ENCODE measurements at places on chromosomes 6 and 20.

DNA sequence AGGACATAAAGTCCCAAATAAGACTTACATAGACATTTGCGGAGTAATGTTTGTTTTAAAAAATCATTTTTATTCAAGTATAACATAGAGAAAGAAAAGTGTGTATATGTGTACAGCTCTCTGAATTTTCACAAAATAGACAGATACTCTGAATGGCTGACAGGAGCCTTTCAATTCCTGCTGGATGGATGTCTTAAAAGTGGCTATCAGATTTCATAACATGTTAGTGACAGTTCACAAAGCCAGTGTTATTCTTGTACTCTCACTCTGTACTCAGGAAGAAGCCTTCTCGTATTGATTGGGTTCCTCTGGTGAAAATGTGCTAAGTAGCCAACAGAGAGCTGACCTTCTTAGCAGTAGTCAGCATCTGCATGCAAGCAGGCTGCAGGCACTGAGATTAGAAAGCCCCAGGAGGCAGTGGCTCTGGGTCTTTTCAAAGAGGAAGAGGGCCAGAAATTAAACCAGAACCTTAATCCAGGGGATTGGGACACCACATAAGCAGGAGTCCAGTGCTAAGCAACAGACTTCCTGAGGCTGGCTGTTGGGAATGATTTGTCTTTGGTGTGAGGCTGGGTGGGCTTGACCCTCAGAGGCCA is 19.7 kb downstream of the SLC17A4 start:
- no peak for DNase-seq

DNA sequence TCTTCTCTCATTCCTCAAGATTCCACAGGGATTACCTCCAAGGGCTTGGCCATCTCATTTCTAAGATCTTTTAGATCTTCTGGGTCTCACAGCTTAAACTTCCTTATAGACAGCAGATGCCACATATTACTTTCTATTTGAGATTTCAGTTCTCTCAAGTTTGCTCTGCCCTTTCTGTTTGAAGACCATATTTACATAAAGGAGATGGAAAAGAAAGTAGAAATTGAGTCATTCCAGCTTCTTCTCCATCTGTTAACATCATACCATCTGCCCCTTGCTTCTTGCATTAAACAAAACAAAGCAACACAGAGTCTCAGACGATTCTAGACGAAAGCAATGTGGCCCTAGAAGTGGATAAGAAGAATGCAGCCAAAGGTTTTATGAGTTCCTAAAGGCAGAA is 203.4 kb downstream of the TTLL2 start:
- DNase-seq: no peak

- no peak for DNase-seq
Observed at GRCh38 chr20:32577657-32578056, 7.5 kb downstream of the NOL4L start.

- no peak for DNase-seq
Observed at GRCh38 chr6:75693534-75693933, 55.5 kb upstream of the MYO6 start.

- no peak for DNase-seq
Observed at GRCh38 chr6:161227004-161227960, 46.6 kb downstream of the AGPAT4 start.

DNA sequence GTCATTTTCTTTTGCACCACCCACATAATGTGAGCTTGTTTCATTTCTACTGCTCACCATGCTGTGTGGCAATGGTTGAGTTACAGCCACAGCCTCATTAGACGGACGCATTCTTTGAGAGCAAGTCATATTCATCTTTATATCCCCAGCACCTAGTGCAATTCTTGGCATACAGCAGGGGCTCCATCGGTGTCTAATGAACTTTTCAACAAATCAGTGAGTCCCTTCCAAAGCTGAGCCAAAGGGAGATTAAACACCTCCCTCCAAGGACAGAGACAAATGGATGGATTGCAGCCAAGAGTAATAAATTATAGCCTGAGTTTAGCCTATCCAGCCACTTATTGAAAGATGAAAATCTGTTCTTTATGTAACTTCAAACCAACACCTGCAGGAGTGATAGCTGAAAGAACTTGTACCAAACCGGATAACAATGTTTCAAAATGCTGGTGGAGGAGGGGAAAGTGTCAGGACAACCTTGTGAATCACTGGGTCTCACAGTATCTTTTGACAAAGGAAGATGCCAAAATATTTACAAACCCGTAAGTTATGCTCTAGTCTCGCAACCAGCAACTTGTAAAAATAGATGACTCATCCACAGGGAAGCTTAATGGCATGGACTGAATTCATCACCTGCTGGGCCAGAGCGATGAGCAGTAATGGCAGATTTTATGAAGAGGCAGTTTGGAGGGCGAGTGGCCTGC is 139.0 kb downstream of the PXDC1 start:
- DNase-seq: no peak

- DNase-seq: no peak
Observed at GRCh38 chr6:51283723-51284355, 465.2 kb downstream of the TFAP2B start.

GRCh38 chr6:137217801-137218472 is 1.2 kb downstream of the IFNGR1 start:
- DNase-seq: no peak

DNA sequence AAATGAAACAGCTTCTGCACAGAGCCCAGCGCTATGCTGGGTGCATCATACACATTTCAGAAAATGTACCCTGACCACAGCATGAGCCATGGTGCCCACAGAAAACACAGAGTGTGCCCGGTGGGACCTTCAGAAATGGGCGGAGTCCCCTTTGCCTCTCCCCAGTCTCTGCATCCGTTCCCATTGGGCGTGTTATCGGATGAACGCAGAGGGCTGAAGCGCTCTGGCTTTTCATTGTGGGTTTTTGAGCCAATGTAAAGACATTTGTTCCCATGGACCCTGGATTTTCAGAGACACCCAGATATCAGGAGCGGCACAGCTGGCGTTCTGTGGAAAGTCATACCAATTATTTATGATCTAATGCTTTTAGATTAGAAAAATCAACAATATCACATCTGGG is 99.8 kb downstream of the DACT2 start:
- DNase-seq: no peak

- no peak for DNase-seq
Observed at GRCh38 chr20:46351357-46352058, 43.2 kb upstream of the CDH22 start.

- DNase-seq: no peak
Observed at GRCh38 chr6:83042467-83043053, 23.1 kb downstream of the UBE3D start.

DNA sequence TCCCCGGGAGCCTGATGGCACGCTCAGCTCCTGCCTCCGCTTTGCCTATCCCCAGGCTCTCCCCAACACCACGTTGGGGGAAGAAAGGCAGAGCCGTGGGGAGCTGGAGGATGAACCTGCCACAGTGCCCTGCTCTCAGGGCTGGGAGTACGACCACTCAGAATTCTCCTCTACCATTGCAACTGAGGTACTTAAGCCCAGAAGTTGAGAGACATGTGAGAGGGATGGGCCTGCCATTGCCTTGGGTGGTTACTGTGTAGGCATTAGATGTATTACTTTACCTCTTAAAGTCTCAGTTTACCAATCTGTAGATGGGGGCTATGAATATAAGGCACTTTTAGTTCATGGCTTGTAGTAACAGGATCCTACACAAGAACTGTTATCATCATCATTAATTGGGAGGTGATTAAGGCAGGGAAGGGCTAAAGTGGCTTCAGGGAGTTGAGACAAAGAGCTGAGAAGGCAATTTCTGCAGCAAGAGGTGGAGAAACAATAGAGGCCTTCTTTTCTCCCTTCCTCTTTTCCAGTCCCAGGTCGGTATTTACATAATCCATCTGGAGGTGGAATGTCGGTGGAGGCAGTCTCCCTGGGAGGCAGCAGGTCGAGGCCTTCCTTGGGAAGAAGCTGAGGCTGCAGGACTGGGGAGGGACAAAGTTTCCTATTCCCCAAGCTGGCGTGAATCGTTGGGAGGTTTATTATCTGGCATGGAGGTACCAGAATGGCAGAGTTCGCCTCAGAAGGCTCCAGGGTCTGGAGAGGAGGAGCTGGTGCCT is 691 bp downstream of the SLC22A7 start:
- DNase-seq: no peak

DNA sequence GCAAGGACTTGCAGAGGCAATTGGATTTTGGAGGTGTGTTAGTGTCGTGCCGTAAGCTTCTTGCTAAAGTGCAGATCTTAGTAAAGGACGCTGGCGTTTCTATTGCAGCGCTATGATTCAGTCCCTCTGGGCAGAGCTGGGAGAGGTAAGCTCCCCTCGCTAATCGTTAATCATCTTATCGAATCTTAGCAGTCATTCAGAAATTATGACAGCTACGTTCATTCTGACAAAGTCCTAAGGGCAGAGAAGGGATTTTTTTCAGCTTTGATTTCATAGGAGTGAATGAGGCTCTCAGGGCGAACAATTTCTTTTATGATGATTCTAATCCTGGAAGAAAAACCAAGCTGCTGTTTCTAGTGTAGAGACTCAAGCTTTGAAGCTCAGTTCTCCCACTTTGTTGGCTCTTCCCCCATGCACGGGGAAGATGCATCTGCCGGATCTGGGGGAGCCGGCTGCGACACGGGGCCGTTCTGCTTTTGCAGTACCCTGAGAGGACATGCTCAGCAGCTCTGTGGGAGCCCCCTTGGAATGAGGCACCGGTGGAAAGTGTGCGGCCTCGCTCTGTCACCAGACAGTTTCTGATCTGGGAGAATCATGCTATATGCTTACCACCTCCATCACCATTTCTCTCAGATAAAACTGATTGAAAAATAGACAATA is 79.1 kb upstream of the SLC22A23 start:
- DNase-seq: no peak

- no peak for DNase-seq
Observed at GRCh38 chr20:33373735-33374605, 27.3 kb downstream of the CDK5RAP1 start.

GRCh38 chr6:6368684-6369052 is 48.2 kb upstream of the F13A1 start:
- no peak for DNase-seq

DNA sequence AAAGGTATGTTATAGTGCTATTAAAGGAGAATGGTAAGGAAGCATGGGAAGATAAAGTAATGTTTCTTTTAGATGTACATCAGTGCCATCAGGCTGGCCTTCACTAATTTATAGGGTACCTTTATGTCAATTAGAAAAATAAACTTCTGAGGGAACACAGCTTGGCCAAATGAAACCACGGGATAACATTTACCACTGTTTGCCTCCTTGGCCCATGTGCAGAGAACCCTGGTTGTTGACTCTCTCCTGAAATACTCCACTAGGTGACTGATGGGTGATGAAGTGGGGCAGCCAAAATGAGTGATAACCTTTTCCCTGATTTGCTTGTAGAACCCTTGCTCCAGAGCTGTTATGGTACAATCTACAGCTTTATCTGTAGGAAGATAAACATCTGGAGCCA is 9.5 kb downstream of the TRIM38 start:
- DNase-seq: no peak

DNA sequence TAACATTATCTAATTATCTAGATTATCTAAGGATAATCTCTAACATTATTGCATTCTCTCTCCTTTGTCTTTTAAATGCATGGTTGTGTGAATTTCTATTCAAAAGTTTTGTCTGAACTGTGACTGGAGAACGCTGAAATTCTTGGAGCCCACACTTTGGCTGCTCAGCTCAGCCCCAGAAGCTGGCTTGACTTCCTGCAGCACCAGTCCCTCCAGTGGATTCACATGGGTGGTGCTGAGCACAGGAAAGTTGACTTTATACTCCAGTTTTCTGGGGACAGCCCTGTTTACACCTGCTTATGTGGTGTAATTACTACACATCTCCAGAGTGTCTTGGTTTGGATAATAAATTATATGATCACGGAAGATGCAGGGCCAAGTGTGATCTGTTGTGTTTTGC is 255.1 kb upstream of the NOX3 start:
- no peak for DNase-seq

DNA sequence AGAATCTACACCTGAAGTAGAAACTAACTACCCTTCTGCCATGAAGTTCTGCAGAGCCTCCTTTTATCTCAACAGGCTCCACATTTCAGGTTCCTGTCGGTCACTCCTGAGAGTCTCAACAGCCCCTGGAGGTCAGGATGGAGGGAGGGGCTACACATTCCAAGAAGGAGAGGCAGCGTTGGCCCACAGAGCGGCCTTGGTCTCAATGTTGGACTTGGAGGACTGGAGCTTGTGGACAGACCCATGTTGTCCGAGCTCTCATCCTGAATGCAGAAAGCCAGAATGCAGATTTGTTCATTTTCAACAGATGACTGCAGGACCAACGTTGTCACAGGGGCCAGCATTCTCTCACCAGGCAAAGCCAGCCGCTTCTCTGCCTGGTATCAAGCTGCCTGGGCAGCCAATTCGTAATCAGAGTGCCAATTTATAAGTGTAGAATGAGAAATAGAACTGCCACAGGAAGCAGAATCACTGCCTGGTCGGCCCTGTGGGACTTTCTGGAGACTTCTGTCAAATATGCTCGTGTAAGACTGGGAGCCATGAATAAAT is 212.5 kb upstream of the SNX9 start:
- DNase-seq: no peak

- DNase-seq: no peak
Observed at GRCh38 chr6:122694602-122695001, 84.4 kb downstream of the PKIB start.

DNA sequence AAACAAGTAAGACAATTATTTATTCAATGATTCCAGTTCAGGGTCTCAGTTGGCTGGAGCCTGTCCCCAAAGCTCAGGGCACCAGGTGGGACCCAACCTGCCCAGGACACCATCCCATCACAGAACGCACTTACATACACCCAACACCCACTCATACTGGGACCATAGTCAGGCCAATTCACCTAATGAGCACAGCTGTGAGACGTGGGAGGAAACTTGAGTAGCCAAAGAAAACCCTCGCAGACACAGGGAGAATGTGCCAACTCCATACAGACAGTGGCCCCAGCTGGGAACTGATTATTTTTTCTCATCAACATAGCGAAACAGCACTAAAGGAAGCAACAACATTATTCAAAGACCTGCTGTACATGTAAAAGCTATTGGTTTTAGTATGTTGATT is 58.6 kb upstream of the DOK5 start:
- no peak for DNase-seq

DNA sequence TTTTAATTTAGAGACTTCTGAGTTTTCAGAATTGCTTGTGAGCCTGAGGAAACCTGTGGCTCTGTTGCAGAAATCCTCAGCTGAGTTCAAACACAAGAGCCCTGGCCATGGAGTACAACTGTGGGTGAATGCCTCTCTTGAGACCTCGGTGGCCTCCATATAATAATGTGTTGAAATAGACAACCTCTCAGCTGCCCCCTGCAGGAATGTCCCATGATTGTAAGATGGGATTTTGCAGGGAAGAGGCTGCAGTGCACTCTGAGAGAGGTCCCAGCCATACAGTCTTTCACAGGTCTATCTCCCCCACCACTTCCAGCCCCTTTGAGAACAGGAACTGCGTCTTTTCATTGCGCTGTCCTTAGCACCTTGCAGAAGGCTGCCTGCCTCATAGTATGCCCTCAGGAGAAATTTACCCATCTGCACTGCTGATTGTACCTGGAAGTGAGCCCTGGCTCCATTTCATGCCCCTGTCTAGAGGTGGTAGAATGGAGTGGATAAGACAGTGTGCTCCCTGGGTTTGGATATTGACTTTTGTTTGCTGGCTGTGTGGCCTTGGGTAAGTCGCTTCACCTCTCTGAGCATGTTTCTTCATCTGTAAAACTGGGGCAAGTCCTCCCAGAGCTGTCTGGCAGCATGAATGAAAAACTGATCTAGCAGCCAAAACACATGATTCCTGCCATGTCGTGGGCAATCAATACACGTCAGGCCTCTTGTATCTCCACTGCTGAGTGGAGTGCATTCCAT is 16.8 kb upstream of the CDH22 start:
- no peak for DNase-seq
